Suprapubic skin (tissue), 4 donors: ENCODE measurements at places on chromosomes 6 and 20.

GRCh38 chr20:12594410-12595088 is 414.2 kb upstream of the SPTLC3 start:
- no peak for DNase-seq
- H3K27ac ChIP-seq: no peak overlapping the region
- H3K36me3 ChIP-seq: no peaks in the 10 kb centered on the region
- H3K27me3 ChIP-seq: no peaks in the 10 kb centered on the region
- H3K4me3 ChIP-seq: no peak overlapping the region

GRCh38 chr6:901696-902460 is 208.9 kb upstream of the EXOC2 start:
- H3K27me3 ChIP-seq: no peaks in the 10 kb centered on the region
- no peak for DNase-seq
- no peak overlapping the region for H3K27ac ChIP-seq
- H3K4me3 ChIP-seq: no peak overlapping the region
- H3K36me3 ChIP-seq: no peaks in the 10 kb centered on the region

DNA sequence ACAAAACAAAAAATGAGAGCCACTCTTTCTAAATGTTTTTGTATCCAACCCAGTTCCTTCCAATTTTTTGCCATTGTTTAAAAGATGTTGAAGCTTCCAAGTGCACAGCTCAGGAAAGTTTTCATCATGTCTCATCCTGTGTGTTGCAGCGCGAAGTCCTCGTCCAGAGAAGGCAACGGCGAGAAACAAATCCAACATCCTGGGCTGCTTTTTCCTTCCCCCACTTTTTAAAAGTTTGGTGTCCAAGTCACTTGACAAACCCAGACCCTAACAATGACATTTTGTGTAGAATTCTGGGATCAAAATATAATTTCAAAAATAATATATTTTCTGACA is 92.3 kb downstream of the ANKRD60 start:
- H3K4me1 ChIP-seq: peaks cover 27% of the 10 kb centered on the region
- peaks cover 40% of the 10 kb centered on the region for H3K27me3 ChIP-seq
- DNase-seq: no peak
- H3K36me3 ChIP-seq: no peaks in the 10 kb centered on the region

- DNase-seq: no peak
- no peaks in the 10 kb centered on the region for H3K27me3 ChIP-seq
- H3K4me3 ChIP-seq: no peak overlapping the region
Observed at GRCh38 chr6:80165143-80165542, 58.7 kb downstream of the BCKDHB start.

GRCh38 chr6:48486876-48487275 is 375.9 kb upstream of the PTCHD4 start:
- no peak for DNase-seq
- no peak overlapping the region for H3K4me3 ChIP-seq
- no peaks in the 10 kb centered on the region for H3K27me3 ChIP-seq
- H3K27ac ChIP-seq: no peak overlapping the region
- H3K4me1 ChIP-seq: no peaks in the 10 kb centered on the region

- no peaks in the 10 kb centered on the region for H3K36me3 ChIP-seq
- DNase-seq: no peak
- H3K27ac ChIP-seq: no peak overlapping the region
- H3K4me3 ChIP-seq: no peak overlapping the region
- no peaks in the 10 kb centered on the region for H3K4me1 ChIP-seq
- no peaks in the 10 kb centered on the region for H3K27me3 ChIP-seq
Observed at GRCh38 chr6:48615041-48615440, 504.0 kb upstream of the PTCHD4 start.

GRCh38 chr6:37674161-37674560 is 23.5 kb downstream of the MDGA1 start:
- no peaks in the 10 kb centered on the region for H3K4me1 ChIP-seq
- DNase-seq: no peak
- no peaks in the 10 kb centered on the region for H3K36me3 ChIP-seq
- H3K27me3 ChIP-seq: no peaks in the 10 kb centered on the region
- no peak overlapping the region for H3K4me3 ChIP-seq

DNA sequence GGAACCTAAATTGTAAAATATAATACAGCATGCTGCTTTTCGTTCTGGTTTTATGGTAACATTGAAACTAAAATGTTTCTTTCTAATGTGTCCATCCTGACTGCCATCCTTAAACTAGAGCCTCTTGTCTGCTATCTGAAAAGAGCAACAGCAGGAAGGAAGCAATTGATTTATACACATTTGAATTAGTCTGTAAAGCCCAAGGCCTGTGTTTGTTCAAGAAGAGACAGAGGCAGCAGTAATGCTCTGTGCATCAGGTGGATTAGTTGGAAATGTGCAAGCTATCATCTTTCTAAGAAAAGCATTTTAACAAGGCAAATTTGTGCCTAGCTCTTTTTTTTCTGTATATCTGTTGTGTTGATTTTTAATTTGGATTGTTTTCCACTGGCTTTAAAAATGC is 128.6 kb downstream of the SCAF8 start:
- no peaks in the 10 kb centered on the region for H3K27me3 ChIP-seq
- H3K4me3 ChIP-seq: no peak overlapping the region
- peaks cover 3% of the 10 kb centered on the region for H3K36me3 ChIP-seq
- peaks cover 5% of the 10 kb centered on the region for H3K4me1 ChIP-seq

DNA sequence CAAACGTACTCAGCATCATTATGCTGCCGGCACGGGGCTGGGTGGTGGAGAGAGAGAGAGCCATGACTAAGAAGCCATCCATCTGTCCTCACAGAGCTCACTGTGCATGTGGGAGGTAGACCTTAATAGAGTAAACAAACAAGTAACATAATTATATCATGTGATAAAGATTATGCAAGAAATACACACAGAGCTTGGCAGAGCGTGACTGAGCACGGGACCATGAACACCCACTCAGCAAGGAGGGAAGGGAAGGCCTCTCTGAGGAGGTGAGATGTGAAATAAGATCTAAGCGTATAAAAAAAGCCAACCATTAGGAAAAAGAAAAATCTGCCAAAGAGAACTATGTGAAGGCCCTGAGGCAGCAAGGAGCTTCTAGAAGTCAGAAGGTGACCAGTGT is 207.5 kb downstream of the PTPRT start:
- H3K4me3 ChIP-seq: no peak overlapping the region
- H3K36me3 ChIP-seq: no peaks in the 10 kb centered on the region
- H3K27me3 ChIP-seq: peaks cover 10% of the 10 kb centered on the region

GRCh38 chr20:25863536-25864325 is 167.1 kb upstream of the ZNF337 start:
- DNase-seq: peak; percentile 93
- peak overlapping the region; percentile 52 for H3K4me3 ChIP-seq
- H3K27me3 ChIP-seq: peaks cover 49% of the 10 kb centered on the region
- H3K27ac ChIP-seq: no peak overlapping the region
- peaks cover 69% of the 10 kb centered on the region for H3K4me1 ChIP-seq

- no peak for DNase-seq
- H3K4me3 ChIP-seq: no peak overlapping the region
- no peaks in the 10 kb centered on the region for H3K27me3 ChIP-seq
- no peak overlapping the region for H3K27ac ChIP-seq
Observed at GRCh38 chr6:79783670-79784394, 152.7 kb downstream of the SH3BGRL2 start.

- H3K4me1 ChIP-seq: no peaks in the 10 kb centered on the region
- DNase-seq: no peak
- H3K4me3 ChIP-seq: no peak overlapping the region
- no peaks in the 10 kb centered on the region for H3K36me3 ChIP-seq
- H3K27me3 ChIP-seq: no peaks in the 10 kb centered on the region
Observed at GRCh38 chr6:55974688-55975087, 99.3 kb upstream of the BMP5 start.

GRCh38 chr20:22374678-22375590 is 209.4 kb downstream of the FOXA2 start:
- peaks cover 7% of the 10 kb centered on the region for H3K27me3 ChIP-seq
- no peak overlapping the region for H3K27ac ChIP-seq
- no peak overlapping the region for H3K4me3 ChIP-seq
- DNase-seq: no peak
- H3K4me1 ChIP-seq: no peaks in the 10 kb centered on the region

- peaks cover 93% of the 10 kb centered on the region for H3K36me3 ChIP-seq
- DNase-seq: no peak
- H3K4me1 ChIP-seq: no peaks in the 10 kb centered on the region
Observed at GRCh38 chr6:89692256-89692655, 53.7 kb upstream of the LYRM2 start.

DNA sequence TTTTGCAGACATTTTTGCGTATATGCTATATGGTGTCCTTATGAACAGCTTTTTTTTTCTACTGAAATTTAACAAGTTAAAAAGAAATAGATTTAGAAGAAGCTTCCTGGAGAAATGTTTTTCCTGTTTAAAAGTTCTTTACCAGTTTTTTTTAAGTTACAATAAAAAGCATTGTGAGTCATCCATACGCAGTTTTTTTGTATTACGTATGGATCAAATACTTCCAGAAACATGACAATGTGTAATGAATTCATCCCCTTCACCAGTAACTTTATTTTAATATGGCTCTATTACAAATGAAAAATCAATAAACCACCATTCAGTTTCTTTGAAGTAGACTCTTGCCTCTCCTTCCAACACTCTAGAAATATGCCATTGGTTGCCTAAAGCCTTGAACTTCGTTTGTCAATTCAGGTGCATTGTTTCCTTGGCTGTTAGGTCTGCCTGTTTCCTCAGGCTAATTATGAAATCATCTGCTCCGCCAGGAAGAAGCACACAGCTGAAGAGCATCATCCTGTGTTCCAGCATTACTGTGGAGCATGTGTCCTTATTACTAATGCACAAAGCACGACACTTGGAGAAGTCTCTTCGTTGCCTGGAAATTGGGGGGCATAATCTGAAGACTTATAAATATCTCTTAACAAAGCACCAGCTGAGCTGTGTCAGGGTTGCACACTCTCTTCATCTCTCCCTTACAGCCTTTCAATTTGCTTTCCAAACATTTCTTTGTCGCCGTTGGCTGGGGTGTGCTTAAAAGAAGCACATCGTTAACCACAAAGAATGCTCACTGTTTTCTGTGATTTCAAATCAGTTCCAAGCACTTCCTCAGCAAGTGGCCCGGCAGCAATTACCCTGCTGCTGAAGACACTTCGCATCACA is 9.6 kb downstream of the MOXD1 start:
- H3K27me3 ChIP-seq: no peaks in the 10 kb centered on the region
- DNase-seq: no peak
- peak overlapping the region; percentile 51 for H3K27ac ChIP-seq
- peaks cover 7% of the 10 kb centered on the region for H3K4me1 ChIP-seq

- no peak for DNase-seq
- H3K27me3 ChIP-seq: no peaks in the 10 kb centered on the region
- H3K27ac ChIP-seq: no peak overlapping the region
- no peak overlapping the region for H3K4me3 ChIP-seq
Observed at GRCh38 chr6:159483259-159483658, 209.8 kb downstream of the SOD2 start.

DNA sequence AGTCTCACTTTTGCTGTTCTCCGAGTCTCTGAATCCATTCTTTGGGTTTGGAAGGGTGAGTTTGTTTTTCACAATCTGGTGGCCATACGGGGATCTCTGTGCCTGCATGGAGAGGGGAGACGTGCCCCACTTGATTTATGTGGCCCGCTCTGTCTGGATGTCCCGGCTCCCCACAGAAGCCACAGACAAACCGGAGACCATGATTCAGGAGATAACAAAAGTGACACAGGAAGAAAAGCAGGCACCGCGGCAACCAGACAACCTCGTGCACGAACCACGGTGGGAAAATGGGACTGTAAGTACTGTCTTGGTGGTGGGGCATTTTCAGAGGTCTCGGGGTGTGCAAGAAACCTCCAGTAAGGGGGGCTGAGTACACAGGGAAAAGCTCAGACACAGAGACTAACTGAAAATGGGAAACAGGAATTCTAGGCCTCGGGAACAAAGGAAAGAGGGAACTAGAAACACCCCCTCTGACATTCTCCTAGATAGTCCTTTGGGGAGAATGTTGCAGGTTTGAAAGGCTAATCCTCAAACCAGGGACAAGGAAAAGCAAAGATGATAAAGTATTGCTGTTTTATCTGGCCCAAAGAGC is 22.1 kb upstream of the ZNF318 start:
- no peak overlapping the region for H3K27ac ChIP-seq
- H3K4me1 ChIP-seq: no peaks in the 10 kb centered on the region
- no peak for DNase-seq
- no peak overlapping the region for H3K4me3 ChIP-seq
- no peaks in the 10 kb centered on the region for H3K36me3 ChIP-seq

- H3K4me3 ChIP-seq: no peak overlapping the region
- peaks cover 9% of the 10 kb centered on the region for H3K27me3 ChIP-seq
- H3K27ac ChIP-seq: no peak overlapping the region
- DNase-seq: no peak
Observed at GRCh38 chr20:43798291-43799149, 71.7 kb upstream of the GTSF1L start.

GRCh38 chr20:7029019-7029418 is 261.5 kb downstream of the BMP2 start:
- H3K36me3 ChIP-seq: no peaks in the 10 kb centered on the region
- no peaks in the 10 kb centered on the region for H3K4me1 ChIP-seq
- no peaks in the 10 kb centered on the region for H3K27me3 ChIP-seq

DNA sequence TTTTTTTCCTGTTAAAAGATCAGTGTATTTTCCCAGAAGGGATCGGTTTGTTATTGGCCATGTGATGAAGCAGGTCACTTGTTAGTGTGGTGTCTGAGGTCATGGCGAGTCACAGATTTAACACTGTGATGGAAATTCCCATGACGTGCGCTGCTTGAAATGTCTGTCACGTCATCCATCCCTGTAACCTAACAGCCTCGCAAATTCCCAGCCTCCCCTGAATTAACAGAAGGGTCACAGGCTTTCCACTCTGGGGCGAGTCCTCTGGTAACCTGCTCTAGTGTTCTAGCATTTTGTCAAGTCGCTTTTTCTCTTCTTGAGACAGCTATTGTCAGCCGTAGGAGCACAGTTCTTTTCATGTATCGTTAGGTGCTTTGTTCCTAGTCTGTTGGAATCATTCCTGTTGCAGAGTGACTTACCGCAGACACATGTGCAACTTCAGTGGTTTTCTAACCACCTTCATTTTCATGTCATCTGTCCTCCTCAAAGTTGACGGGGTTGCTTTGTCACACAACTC is 137.2 kb downstream of the MAP3K4 start:
- no peaks in the 10 kb centered on the region for H3K4me1 ChIP-seq
- no peak overlapping the region for H3K27ac ChIP-seq

DNA sequence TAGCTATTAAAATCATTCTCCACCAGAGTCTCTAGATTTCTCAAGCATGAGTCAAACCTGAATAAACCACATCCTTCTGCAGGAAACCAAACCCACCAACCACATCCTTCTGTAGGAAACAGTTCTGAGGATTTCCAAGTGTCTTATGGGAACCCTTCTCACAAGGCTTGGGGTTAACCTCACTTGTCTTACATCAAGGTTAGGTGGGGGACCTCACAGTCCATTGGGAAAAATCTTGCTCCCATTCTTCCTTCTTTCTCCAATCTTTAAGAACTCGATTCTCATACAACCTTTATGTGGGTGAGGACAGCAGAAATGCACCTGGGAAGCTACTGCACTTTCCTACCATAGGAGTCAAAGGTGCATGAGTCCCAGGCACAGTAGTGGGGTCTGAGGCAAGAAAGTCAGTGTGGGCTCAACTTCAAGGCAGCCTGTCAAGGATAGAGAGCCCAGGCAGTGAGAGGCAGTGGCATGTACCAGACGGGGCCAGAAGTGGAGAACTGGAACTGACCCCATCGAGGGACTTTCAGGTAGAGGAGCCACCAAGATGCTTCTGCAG is 114.5 kb downstream of the SLC22A3 start:
- H3K36me3 ChIP-seq: no peaks in the 10 kb centered on the region
- H3K27me3 ChIP-seq: no peaks in the 10 kb centered on the region
- no peaks in the 10 kb centered on the region for H3K4me1 ChIP-seq
- no peak overlapping the region for H3K27ac ChIP-seq

- peaks cover 46% of the 10 kb centered on the region for H3K36me3 ChIP-seq
- no peak for DNase-seq
- no peak overlapping the region for H3K27ac ChIP-seq
- no peaks in the 10 kb centered on the region for H3K4me1 ChIP-seq
- H3K4me3 ChIP-seq: no peak overlapping the region
Observed at GRCh38 chr6:57158658-57159057, 13.5 kb upstream of the BAG2 start.
